ENCODE measurements at places on chromosomes 5 and 9.
A peak's percentile ranks its signal among the peaks of the same experiment; 100 is the strongest.

DNA sequence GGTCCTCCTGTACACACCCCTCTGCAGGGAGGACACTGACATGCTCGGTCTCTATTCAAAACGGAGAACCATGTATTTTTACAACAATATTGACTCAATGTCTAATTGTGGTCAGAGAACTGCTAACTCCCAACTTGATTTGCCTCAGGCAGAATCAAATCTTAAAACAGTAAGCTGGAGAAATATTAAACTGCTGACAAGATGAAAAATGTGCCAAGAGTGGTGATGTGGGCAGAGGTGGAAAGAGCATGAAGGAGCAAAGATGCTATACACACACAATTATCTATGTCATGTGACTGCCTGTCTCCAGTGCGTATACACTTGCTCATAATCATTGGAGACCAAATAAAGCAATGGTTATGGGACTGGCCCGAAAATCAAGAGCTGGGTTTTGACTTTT, 556.1 kb upstream of the ZNF608 start:
- no peak for DNase-seq

- DNase-seq, result no peak
These were observed 43.1 kb upstream of the ANKDD1B start for GRCh38 chr5:75568202-75568601.

DNA sequence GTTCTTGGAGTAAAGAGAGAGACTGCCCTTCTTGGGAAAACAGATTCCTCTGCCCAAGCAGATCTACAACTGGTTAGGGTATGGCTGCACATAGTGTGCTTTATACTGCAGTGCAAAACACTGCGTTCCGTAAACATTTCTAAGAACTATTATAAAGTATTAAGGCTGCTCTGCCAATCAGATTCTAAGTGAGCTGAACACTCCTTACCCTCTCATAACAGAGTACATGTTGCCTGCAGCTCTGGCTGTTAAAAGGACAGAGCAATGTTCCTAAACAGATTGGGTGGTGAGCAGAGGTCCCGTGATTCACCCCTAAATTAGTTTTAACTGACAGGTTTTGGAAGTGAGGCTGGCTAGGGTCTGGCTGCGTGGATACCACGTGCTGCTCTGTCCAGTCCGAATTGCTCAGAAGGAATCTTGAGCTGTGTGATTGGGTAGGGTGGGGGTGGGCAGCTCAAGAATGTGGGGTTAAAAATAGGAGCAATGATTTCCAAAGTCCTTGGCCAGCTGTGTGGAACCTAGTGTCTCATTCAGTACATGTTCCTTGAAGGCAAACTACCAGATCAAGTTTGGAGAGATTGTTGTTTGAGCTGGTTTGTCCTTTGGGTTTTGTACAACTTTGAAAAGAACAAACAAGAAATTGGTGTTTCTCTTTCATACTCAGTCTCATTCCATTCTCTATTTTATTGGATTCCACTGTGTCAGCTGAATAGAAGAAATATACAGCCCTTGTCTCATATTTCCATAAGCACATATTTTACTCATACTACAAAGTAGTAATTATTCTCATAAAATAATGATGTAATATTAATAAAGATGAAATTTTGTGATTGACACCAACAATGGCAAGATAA, 497.6 kb upstream of the CD180 start:
- peak; percentile 90 for DNase-seq

- DNase-seq, result no peak
These were observed 484.0 kb downstream of the GADD45G start for GRCh38 chr9:90088856-90089255.

DNA sequence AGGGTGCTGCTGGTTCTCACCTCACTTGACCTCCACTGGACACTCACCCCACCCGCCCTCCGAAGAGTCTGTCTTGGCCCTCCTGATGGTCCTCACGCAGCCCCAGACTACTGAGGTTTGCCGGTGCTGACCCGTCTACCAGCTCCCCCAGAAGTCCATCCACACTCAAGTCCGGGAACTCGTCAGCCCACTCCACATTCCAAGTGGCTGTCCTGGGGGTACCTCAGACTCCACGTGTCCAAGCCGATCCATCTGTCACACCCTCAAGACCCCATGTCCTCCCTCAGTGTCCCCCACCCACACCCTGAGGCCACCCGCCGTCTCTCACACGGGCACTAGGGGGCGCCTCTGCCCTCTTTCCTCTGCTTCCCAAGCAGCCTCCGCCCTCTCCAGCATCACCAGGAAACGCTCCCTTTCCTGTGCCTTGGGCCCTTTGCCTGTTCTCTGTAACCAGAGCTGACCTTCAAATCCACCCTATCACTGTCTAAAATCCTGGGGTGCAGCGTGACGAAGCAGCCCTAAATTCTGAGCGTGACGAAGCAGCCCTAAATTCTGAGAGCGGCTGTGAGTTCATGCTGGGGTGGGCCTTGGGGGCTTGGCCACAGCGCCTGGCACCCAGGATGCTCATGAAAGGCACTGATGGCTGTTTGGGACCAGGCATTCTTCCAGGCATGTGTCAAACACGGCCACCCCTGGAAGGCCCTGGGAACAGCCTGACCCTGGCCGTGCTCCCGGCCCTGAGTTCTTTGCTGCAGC, 95.7 kb downstream of the KCNT1 start:
- peak; percentile 59 for DNase-seq

DNA sequence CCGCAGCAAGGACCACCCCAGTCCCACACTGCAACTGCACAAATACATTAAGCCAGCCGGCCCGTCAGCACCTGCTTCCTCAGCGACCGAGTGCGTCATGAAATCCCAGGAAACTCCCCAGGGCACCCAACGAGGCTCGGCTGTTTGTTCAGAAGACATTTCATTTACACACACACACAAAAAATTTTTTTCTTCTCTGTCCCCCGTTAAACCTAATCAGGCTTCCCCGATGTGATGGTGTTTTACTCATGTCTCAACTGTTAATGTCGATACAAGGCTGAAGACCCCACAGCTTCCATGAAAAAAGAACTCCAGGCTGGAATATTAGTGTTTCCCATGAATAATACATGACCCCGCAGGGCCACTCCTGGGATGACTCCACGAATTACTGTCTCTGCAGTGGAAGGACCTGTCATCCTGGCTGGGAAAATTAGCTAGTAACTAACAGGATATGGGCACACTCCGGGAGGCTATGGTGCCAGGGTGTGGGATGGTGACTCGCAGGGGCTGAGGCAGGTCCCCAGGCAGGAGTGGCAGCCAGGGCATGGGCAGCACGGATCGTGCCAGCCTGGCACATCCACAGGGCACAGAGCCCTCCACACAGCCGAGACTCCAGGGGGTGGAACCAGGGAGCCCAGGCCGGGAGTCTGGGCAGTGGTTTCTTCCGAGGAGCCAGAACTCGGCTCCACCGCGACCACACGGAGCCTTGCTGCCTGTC, 102.4 kb downstream of the VAV2 start:
- no peak for DNase-seq

DNA sequence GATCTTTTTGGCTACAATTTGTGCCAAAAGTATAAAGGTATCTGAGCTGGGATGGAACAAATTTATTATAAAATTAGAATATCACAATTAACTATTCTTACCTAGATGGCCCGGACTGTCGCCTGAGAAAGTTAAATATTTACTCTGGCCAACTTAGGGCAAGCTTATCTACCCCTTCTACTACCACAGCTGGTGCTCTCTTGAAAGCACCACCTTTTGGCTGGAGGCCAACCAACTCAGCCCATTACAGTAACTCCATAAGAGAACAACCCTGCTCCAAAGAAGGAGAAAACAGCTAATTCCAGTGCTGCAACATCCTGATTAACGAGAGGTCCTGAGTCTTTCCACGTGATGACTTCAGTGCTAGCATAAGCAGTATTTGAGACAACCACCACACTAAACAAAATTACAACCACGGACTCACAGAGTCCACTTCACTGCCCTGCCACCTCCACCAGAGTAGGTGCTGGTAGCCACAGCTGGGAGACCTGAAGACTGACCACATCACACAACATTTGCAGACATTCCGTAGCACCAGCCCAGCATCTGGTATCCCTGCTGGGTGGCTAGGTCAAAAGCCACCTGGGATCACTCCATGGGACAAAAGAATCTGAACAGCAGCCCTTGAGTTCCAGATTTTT, 43.2 kb downstream of the RGMB start:
- DNase-seq, result no peak

DNA sequence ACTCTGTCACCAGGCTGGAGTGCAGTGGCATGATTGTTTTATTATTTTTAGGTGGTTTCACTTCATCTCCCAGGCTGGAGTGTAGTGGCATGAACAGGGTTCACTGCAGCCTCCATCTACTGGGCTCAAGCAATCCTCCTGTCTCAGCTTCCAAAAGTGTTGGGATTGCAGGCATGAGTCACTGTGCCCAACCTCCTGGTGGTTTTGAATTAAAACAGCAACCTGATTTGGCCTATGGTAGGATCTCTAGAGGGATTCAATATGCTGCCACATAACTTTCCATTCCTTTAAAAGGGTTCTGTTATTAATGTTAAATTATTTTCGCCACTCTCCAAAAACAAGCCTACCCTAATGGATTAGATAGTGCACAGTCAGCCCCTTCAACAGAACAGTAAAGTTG, 9.9 kb upstream of the HSPA4 start:
- DNase-seq, result no peak

DNA sequence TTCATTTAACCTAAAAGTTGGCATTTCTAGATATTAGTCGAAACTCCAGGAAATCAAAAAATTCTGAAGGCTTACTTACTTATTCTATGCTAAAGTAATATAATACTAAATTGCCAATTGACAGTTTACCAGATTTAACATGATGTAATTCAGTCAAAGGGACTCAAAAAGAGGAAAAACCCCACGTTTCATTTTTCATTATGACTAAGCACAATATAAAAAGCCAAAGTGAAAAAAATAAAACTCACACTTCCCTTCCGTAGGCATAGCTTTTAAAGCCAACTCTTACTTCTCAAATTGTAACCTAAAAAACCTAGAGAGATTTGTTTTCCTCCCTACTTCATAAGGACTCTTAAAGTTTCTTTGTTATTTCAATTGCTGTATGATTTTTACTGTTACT, 146.6 kb downstream of the RAPGEF6 start:
- DNase-seq, result no peak

DNA sequence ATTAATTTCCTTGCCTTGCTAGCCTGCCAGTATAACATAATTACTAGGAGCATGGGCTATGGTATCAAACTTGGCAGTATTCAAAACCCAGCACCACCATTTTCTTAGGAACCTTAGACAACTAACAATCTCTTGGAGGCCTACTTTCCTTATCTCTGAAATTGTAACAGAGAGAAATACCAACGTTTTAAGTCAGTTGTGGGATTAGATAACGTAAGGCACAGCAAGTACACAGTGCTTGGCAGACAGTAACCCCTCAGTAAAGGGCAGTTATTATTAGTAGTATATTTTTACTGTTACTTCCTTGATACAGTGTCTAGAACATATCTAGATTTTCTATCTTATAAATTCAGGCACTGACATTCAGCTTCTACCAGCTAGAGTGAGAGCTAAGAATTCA, 309.6 kb downstream of the ACTL7B start:
- no peak for DNase-seq

Data from ovary (tissue), 10 donors.